ENCODE measurements at places on chromosomes 6 and 20.

- no peak for DNase-seq
Measured at GRCh38 chr6:10529231-10529801, 8.2 kb downstream of the GCNT2 start.

- no peak for DNase-seq
Measured at GRCh38 chr6:168051648-168052047, 27.4 kb downstream of the FRMD1 start.

DNA sequence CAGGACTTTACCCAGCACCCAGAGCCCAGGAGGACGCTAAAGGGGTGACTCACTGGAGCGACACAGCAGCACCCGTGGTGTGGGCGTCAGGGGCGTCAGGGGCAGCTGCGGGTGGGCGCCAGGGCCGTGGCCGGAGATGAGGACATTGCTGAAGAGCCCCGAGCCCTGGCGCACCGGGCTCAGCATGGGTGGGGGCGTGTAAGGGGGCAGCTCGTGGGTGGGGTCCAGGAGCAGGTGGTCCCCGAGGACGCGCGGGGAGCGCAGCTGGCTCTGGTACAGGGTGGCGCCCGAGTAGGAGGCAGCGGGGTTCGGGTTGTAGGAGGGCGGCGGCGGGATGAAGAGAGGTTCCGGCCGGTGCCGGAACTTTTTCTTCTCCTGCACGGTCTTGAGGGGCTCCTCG is 41.6 kb upstream of the MRPS10 start:
- no peak for DNase-seq

GRCh38 chr6:123316733-123317323 is 319.9 kb downstream of the TRDN start:
- DNase-seq, result no peak

DNA sequence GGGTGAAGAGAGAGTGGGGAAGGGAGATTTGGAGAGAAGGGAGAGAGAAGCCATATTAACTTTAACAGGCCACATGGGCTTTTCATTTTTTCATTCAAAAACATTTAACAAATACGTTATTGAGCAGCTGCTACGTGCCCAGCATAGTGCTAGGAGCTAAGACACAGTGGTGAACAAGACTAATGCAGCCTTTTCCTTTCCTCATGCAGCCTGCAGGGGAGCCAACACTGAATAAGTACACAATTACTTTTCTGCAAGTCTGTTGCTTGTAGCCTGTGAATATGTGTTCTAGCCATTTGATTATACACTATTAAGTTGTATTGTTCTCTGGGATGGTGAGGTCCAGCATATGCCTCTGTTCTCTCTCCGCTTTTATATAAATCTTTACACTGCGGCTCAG is 1.9 kb upstream of the BLOC1S5 start:
- no peak for DNase-seq

GRCh38 chr20:50663095-50663821 is 28.1 kb downstream of the RIPOR3 start:
- DNase-seq, result no peak

- no peak for DNase-seq
Measured at GRCh38 chr20:10898552-10898951, 224.8 kb upstream of the JAG1 start.

DNA sequence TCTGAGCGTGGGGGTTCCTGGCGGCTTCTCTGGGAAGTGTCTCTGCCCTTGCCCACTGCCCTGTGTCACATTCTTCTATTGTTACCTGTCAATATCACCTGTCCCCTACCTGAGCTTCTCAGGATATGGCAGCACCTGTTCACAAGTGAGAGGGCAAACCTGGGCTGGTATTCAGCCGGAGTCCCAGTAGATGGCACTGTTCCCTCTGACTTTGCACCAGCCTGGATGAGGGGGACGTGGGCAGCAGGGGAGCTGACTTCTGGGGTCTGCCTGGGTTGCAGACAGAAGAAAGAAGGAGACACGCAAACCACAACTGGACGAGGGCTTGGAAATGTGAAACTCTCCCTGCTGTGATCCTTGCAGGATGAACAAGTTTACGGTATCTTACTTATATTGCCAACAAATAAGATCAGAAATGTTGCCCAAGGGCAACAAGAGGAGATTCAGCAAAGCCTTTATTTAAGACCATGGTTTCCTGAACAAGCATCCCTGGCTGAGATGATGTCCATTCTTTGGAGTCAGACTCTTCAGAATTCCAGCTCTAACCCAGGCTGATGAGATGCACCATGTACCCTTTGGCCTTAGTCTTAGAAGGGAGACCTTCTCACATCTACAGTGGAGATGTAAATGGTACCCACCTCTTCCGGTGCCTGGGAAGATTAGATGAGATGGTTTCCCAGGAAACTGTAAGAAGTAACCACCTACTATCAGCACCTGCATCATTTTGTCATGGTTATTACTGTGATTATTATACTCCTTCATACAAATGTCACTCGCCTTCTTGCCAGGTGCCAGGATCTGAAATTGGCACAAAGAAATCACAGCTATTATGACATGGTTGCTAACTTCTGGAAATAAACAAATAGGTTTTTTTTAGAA is 400.0 kb upstream of the CDH4 start:
- DNase-seq, result no peak

- no peak for DNase-seq
Measured at GRCh38 chr6:46476301-46476700, 14.9 kb downstream of the RCAN2 start.

GRCh38 chr6:37134396-37135191 is 35.4 kb upstream of the PIM1 start:
- DNase-seq, result no peak

GRCh38 chr6:44696686-44697085 is 309.2 kb downstream of the CDC5L start:
- DNase-seq, result no peak

DNA sequence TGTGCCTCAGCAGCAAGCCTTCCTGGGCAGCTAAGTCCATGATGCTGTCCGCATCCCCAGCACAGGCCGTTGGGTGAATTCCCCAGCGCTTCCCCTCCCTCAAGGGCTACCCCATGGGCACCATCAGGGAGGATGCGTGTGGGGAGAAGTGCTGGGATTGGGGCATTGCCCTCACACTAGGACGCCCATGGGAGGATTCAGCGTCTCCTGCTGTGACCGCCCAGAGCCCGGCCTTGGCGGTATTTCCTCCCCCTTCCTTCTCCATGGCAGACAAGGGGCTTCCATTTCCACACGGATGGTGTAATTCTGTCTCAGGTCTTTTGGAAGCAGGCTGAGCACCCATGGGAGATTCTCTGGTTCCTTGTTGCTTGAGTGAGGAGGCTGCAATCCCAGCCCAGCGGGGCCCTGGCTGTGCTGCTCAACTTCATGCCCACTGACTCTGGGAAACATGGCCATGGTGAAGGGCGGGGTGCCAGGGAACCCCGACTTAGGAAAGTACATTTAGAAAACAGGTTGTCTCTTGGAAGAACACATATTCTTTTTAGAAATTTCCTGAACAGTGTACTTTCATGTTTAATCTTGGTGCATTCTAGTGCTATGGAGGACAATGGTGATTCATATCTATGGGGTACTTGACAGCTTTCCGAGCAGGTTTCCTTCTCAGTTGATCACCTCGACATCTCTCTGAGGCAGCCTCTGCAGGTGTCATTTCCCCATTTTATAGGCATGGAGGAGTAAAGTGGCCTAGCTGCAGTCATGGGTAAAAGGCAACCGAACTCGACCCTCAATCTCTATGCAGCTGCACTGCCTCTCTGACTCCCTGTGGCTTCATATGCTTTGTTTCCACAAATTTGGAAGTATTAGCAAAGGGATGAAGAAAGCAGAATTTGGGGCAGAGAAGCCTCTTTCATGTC is 178.2 kb upstream of the CST7 start:
- no peak for DNase-seq

- DNase-seq, result no peak
Measured at GRCh38 chr20:54134445-54135220, 39.2 kb downstream of the CYP24A1 start.

GRCh38 chr20:48195121-48195870 is 410.0 kb upstream of the SULF2 start:
- no peak for DNase-seq
